ENCODE measurements at places on chromosomes 7 and 10.

- DNase-seq: no peak
Measured at GRCh38 chr10:21747809-21748208, 213.8 kb downstream of the MLLT10 start.

GRCh38 chr7:155584261-155584660 lies 37.9 kb upstream of the CNPY1 start:
- no peak for DNase-seq

- DNase-seq: no peak
Measured at GRCh38 chr7:15838265-15838664, 151.8 kb upstream of the MEOX2 start.

- no peak for DNase-seq
Measured at GRCh38 chr7:149868623-149869290, 5.0 kb upstream of the ATP6V0E2 start.

DNA sequence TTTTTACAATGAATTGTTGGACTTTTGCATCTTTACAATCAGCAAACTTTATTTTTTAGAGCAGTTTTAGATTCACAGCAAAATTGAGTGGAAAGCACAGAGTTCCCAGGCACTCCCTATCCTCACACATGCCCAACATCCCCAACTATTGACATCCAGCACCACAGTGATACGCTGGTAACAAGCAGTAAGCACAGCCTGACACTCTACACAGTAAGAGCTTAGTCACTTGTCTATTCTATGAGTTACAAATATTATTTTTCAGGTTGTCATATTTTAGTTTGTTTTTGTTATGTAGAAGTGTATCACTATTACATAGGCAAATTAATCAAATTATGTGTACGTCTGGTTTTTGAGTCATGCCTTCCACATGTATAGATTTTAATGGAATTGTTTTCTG lies 27.0 kb upstream of the GIMAP7 start:
- no peak for DNase-seq

GRCh38 chr7:909358-910329 lies 33.3 kb downstream of the GET4 start:
- no peak for DNase-seq

DNA sequence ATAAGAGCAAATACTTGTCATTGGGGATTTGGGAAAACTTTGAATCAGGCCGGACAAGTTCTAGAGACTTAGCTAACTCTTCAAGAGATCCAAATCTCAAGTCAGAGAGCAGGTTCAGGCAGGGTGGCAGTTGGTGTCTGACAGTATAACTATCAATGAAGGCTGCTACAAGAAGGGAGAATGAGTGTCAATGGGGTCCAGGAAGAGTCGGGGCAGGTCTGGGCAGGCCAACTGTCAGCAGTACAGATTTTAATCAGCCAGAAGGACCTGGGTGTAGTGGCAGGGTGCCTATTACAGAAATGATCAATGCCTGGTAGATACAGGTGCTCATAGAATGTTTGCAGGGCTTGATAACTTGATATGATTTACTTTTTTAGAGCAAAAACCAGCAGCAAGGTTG lies 751.1 kb downstream of the GRM8 start:
- no peak for DNase-seq

DNA sequence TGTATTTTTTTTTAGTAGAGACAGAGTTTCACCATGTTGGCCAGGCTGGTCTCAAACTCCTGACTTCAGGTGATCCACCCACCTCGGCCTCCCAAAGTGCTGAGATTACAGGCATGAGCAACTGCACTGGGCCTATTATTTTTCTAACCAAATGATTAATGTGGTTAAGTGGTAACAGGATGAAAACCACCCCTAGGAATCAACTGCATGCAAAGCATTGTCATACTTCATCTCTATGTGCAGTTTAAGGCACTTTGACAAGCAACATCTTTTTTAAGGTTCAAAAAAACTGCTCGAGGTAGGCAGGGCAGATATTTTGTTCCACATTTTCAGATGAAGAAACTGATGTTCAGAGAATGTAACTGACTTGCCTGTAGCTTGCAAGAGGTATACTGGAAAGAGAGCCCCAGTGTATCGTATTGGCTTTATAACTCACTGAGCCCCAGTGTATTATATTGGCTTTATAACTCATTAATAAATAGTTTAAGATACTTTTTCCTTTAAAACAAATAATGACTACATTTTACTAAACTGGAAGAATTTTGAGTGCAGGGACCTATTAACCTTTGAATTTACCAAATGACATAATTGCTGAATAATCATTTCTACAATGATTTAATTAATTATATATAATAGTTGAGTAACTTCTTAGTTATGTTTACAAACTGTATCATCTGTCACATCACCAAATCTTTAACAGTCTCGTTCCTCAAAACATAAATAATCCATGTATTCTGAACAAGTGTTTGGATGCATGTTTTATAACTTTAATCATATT lies 38.1 kb downstream of the RTKN2 start:
- no peak for DNase-seq

Measured in COLO829 (cell line).